ENCODE measurements at places on chromosomes 2 and 18.

DNA sequence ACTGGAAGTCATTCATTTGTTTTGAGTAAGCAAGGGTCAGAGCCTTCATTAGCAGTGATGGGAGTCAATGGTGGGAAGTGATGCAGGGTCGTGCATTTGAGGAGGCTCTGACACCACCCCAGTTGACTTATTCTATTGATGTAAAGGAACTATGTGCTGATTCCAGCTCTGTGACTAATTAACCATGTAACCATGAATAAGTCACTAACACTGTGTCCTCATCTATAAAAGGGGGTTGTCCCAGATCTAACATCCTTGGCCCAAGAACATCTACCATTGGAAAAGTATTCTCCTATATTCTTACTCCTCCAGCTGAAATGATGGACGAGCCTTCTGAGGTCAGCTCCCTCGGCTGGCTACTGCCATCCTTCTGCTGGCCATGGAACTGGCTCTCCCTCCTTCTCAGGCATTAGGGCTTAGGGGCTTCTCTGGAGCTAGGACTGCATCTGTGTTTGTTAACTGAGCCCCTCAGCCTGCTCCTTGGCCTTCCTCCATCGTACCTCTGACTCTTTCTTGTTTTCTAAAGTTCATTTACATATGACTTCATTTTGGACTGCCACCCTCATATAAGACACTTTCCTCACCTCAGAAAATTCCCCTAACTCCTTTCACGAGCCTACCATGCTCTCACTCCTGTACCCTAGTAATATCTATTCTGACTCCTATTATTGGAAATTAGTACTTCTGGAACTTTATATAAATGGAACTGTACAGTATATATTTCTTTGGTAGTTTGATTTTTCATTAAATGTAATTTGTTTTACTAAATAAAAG lies 115.5 kb downstream of the KCTD1 start:
- no peak for DNase-seq

DNA sequence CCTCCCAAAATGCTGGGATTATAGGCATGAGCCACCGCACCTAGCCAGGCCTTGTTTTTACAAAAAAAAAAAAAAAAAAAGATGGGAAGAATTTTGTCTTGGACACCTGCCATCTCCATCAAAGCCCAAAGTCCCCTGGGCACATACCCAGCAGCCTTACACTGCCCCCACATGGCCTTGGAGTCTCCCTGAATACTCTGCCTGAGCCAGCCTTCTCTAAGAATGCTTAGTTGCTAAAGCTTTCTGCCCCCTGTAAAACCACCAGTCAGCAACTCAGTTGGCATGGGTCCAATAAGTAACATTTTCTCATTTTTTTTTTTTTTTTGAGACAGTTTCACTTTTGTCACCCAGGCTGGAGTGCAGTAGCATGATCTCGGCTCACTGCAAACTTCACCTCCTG lies 40.6 kb downstream of the SPC25 start:
- DNase-seq = no peak

GRCh38 chr2:241179899-241180298 lies 8.6 kb upstream of the ANO7 start:
- DNase-seq = no peak

DNA sequence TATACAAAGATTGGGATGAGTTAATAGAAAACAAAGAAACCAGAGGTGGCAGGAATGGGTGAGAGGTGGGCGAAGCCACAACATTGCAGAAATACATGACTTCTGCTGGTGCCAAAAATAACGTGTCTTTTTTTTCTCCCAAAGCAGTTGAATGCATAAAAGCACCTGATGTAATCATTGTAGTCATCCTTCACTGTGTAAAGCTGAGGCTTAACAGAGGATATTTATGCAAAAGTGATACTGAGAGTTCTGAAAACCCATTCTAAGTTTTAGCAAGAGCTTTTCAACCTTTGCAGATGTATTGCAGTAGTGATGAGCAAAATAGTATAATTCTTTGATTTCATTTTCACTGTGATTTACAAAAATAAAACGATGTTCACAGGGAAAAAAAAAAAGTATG lies 173.0 kb downstream of the PTGR3 start:
- no peak for DNase-seq

GRCh38 chr2:64035072-64035942 lies 16.1 kb upstream of the VPS54 start:
- no peak for DNase-seq

DNA sequence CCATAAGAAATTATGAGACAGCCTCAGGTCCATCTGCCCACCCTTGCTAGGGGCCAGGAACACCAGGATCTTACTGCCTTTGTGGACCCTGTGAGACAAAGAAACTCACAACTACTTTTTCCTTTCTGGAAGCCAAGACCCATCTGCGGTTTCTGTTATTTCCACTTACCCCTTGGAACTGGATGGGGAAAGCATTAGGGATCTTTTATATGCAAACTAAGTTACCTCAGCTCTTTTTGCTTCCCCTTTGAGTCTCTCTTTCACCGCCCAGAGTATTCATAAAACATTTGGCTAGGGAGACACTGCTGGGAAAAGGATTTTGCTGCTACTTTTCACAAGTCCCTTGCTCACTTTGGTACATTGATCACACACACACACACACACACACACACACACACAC lies 95.7 kb downstream of the ZNF385B start:
- DNase-seq = no peak

GRCh38 chr2:161134547-161135518 lies 25.4 kb upstream of the TANK start:
- no peak for DNase-seq

DNA sequence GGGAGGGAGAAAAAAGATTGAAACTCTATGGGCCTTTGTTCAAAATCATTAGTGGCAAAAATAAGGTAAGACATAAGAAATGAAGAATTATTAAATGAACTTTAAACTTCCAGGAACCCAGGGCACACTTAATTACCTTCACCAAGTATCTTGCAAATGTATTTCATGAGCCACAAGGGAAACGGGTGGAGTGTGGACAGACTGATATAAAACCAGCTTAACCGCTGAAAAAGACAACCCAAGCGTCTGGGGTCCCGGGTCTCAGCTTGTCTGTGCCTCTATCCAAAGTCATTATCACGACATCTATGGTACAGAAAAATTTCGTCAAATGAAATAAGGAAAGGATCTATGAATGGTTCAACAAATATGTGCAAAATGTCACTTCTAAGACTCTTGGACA lies 13.9 kb upstream of the MBOAT2 start:
- no peak for DNase-seq

- DNase-seq = no peak
Observed at GRCh38 chr2:157611726-157612125, 16.9 kb downstream of the ACVR1C start.

DNA sequence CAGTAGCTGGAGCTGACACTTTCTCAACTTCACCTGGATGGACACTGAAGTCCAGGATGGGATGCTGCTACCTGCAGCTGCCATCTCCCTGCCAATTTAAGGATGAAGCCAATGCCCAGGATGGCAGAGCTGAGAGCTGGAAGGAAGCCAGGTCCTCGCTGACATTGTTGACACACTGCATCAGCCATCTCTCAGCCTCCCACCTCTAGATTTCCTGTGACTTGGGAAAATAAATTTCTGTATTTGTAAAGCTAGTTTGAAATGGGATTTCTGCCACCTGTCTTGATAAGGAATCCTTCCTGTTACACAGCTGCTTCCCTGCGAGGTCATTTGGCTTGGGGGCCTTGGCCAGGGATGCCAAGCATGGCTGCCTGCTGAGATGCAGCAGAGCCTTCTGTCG lies 43.5 kb downstream of the KCTD1 start:
- DNase-seq = no peak

DNA sequence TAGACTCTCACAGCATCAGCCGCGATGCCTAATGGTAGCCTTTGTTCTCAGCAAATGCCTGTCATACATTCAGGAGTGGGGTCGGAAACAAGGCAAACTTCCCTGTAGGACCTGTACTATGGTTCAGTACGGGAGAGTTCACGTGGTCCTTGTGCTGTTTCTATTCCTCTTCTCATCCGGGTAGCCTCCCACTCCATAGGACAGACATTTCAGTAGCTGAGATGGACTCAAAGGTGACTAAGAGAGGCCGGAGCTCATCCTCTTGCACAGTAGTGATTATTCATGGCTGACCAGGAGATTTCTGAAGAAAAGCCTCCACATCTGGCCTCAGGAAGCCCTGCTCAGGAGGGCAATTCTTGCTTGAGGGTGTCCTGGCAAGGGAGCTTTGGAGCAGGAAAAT lies 117.8 kb upstream of the SPRED2 start:
- DNase-seq = no peak

DNA sequence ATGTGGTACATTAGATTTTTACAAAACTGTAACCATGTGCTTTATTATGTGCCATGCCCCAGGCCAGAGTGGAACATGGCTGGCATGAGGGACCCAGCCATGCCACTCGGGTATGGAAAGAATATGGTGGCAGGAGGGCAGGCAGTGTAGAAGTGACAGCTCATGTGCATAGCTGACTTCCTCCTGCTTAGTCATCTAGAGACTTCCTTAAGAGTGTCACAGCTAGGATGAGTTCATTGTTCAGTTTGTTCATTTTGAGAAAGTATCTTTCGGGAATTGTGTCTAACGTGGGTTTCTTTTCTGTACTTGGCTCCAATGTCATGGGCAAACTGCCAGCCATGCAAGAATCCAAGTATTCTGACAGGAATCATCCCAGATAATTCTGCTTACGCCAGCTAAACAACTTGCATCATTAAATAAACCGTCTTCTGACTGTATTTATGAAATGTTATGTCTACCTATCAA lies 94.3 kb upstream of the ITGB6 start:
- no peak for DNase-seq

DNA sequence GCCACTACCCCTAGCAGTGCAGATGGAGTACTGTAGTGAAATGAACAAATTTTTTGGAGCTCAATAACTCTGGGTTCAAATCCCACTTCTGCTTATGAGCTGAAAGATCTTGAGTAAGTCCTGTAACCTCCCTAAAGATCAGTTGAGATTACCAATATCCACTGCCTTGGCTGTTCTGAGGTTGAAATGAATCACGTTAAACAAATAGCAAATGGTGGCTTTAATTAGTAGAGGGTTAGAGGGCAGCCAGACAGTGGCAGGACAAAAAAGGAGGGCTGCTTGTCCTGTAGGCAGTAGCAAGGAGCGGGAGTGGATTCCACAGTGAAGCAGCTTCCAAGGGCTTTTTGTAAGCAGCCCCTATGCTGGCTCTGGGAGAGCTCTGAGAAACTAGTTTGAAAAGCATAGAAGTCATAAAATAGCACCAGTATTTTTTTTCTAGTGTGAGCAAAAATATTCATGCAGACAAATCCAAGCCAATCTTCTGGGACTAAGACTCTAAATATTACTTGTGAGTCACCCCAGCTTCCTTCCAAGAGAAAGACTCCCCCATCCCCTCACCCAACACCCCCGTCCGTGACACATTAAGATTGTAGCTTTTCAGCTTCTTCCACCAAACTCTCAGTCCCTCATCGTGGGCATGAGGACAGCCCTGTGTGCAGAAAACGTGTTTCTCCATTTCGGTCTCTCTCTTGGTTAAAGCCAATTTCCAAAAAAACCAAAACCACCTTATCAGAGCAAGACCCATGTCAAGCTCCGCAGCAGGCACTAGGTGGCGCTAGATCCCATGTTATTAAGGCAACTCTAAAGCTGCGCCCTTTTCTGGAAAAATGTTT lies 123.5 kb upstream of the LGALSL start:
- DNase-seq = peak; percentile 94

GRCh38 chr18:6017171-6017570 lies 121.8 kb upstream of the TMEM200C start:
- no peak for DNase-seq

GRCh38 chr2:2134037-2134436 lies 197.0 kb downstream of the MYT1L start:
- DNase-seq = no peak

- no peak for DNase-seq
Observed at GRCh38 chr18:52344881-52345280, 4.9 kb downstream of the DCC start.

- peak; percentile 17 for DNase-seq
Observed at GRCh38 chr2:191155608-191156071, 4.8 kb upstream of the STAT4 start.

GRCh38 chr2:145086910-145087309 lies 567.0 kb upstream of the ZEB2 start:
- DNase-seq = no peak

DNA sequence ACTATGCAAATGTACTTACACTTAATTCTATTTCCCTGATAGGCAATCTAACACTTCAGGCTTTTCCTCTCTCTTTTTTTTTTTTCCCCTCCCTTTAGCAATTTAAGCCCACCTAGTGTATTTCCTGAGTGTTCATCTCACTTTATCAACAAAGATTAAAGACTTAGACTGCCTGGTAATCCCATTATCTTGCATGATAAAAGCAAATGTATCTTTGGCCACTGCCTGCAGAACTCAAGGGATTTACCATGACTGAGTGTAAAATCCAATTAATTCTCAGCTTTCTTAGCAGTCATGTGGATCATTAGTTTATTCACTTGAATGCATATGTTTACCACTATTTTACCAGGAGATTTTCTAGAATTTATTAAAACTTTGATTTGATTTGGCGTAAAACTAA lies 1102.2 kb upstream of the GYPC start:
- DNase-seq = no peak

GRCh38 chr2:28030600-28030999 lies 140.1 kb downstream of the BABAM2 start:
- DNase-seq = no peak

DNA sequence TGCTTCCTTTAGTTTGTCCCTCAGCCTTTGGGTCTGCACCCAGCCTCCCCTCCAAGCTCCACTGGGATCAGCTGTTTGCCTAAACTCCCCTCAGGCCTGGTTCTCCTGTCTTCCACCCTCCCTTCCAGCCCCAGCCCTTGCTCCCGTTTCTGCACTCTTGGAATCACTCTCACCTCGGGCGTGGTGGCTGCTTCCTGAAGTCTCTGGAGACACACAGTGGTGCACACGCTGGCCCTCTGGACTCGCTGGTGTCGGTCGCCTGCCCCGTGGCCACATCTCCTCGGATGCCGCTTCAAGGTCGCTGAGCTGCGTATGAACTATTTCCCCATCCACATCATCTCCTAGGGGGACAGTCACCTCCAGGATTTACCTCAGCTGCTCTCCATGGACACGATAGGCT lies 46.3 kb downstream of the PSMG2 start:
- no peak for DNase-seq

DNA sequence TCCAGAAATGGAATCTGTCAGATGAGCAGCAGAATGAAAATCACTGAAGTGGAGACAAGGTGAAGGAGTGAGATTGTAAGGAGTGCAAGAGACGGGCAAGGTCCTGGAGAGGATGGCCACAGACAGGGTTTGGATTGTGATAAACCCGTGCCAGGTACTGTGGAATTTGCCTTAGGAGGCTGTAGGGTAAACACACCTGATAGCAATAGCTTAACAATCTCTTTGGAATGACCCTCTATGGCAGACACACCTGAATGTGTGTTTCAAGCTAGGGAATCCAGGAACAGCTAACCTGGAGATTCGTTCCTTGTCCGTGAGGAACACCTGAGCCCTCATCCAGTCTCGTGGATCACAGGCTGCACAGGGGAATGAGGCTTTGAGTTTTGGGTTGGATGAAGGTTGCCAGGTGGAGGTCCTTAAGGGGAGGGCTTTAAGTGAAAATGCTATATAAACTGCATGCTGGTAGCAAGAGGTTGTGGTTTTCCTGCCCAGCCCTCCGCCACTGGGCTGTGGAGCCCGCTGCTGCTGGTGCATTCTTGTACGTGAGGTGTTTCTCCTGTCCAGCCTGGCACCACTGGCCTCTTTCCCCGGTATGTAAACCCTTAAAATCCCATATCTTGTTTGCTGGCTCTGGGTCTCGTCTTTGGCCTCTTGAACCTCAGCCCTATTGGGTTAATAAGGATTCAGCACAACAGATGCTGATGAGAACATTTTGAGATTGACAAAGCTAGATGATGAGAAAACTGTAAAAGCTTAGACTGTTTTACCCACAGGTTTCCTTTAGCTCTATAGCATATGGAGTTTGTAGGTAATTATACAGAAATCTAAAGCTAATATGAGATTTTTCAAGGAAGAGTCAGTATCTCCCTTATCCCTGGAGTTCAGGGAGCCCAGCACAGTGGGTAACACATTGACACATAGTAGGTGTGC lies 117.9 kb downstream of the ARHGAP15 start:
- no peak for DNase-seq

All from NCI-H1694 (cell line).